ENCODE measurements at places on chromosomes 5 and 9. TPM values are rescaled to one million over a fixed set of nuclear protein-coding genes. Genes with fewer than 3 reads are reported as not detected.

- DNase-seq, result no peak
Measured at GRCh38 chr9:126872516-126872915, 12.1 kb downstream of the ZBTB34 start.

- peak; percentile 51 for DNase-seq
Measured at GRCh38 chr5:89556215-89556913, 673.4 kb upstream of the MEF2C start.

DNA sequence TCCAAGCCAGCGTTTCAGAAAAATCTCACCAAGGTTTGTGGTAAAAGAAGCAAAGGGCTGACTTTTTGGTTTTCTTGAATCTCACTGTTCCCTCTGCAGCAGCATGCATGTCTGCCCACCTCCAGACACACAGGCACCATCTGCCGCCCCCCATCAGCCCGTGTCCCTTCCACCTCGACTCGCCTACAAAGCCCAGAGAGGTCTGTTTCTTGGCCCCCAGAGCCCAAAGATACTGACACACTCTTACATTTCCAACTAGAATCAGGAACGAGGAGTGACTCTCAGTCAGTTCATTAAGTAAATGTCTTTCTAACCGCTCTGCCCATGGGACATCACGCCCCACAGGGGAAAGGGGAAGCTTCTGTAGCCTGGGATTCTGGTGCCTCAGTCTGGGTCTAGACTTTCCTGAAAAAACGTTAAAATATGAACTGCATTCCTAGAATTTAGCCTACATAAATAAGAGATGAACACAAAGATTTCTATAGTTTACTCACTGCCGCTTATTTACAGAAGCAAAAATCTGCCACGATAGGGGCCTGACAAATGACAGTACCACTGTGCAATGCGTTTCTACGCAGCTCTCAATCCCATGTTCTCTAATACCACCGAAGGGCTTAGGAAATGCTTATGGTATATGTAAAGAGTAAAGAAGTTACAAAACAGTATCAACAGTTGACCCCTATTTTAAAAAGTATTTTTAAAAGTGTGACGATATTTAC lies 4.1 kb downstream of the IL4 start:
- DNase-seq, result no peak

GRCh38 chr9:18888290-18888689 lies 144.7 kb downstream of the SAXO1 start:
- DNase-seq, result no peak

GRCh38 chr5:142827934-142828576 lies 57.9 kb downstream of the ARHGAP26 start:
- DNase-seq, result no peak

GRCh38 chr9:115104908-115105307 lies 13.0 kb downstream of the TNC start:
- DNase-seq, result no peak

The LURAP1L gene
- 1.5 TPM for polyA plus RNA-seq

The DND1 gene
- 1.2 TPM for polyA plus RNA-seq

DNA sequence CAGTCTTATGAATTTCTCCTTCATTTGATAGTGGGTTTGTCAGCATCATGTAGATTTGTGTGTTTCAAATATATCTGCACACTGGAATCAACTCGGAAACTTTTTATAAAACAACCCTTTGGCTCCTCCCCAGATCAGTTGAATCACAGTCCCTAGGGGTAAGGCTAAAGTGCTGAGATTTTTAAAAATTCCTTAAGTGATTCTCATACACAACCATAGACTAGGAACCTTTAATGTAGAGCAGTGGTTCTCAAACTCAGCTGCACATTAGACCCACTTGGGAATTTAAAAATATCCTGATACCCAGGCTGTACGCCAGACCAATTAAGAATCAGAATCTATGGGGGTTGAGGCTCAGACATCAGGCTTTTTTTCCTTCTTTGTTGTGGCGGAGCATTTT lies 17.5 kb upstream of the JAK2 start:
- DNase-seq, result no peak

Data from endothelial cell of umbilical vein (primary cell).